Hepatocyte (in vitro differentiated cells): ENCODE measurements at places on chromosomes 16 and 17. TPM values are rescaled to one million over a fixed set of nuclear protein-coding genes. Genes with fewer than 3 reads are reported as not detected.

Gene GRAP
- 1.3 TPM in 1 of 2 replicates, not detected in the other for total RNA-seq

Gene KCNG4
- not detected in 2 replicates for total RNA-seq

- DNase-seq = no peak
Observed at GRCh38 chr16:6374821-6375220, 957.8 kb upstream of the RBFOX1 start.

DNA sequence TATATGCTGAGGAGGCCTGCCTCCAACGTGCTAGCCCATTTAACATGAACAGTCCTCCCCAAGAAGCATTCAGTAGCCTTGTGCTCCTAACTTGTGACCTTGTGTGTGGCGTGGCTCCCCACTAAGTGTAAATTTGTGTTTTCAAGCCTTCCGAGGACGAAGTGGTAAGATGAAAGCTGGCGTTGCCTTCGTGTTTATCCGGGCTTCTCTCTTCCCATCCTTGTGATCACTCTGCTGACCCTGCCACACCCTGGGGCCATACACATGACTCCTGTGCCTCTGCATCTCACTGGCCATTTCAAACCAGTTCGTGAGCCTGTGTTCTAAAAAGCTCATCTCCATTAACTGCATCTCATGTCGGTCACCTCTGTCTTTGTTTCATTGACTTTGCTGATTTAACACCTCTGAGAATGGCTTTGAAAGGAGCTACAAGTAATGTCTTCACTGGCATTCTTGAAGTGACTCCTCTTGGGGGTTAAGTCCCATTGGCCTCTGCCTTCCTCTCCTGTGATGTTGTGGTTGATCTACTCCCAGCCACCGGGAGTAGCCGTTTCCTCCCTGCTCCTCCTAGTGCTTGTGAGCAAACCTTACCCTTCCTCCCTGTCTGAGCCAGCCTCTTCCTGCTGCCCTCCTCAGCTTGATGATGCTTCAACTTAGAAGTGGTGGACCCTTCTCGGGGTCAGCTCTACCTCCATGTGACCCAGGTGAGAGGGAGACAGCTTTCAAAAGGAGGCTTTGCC lies 27.4 kb upstream of the NAGLU start:
- no peak for DNase-seq

- DNase-seq = peak; percentile 84
Observed at GRCh38 chr17:42518046-42518754, 17.8 kb upstream of the NAGLU start.

GRCh38 chr16:51508490-51509212 lies 357.6 kb upstream of the SALL1 start:
- no peak for DNase-seq

- no peak for DNase-seq
Observed at GRCh38 chr16:2811703-2812471, 5.2 kb upstream of the PRSS21 start.

- DNase-seq = no peak
Observed at GRCh38 chr16:48105456-48105855, 50.3 kb downstream of the ABCC12 start.
